Peyer's patch (tissue), 4 donors: ENCODE measurements at places on chromosomes 5 and 9. TPM values are rescaled to one million over a fixed set of nuclear protein-coding genes. Genes with fewer than 3 reads are reported as not detected.

SPTAN1 gene
- total RNA-seq: 271 TPM

TEX48 gene
- not detected for total RNA-seq

CTXN3 gene
- not detected for total RNA-seq

EFCAB9 gene
- not detected for total RNA-seq

GALNT12 gene
- total RNA-seq: 112 TPM

CAMK2A gene
- not detected for total RNA-seq

TMCO6 gene
- 90.9 TPM for total RNA-seq

KIAA1191 gene
- 78.5 TPM for total RNA-seq

GRCh38 chr5:170917113-170917512, 55.3 kb downstream of the RANBP17 start:
- no peak overlapping the region for H3K27ac ChIP-seq
- no peak overlapping the region for H3K4me3 ChIP-seq
- no peaks in the 10 kb centered on the region for H3K27me3 ChIP-seq
- no peaks in the 10 kb centered on the region for H3K4me1 ChIP-seq
- DNase-seq: no peak

DNA sequence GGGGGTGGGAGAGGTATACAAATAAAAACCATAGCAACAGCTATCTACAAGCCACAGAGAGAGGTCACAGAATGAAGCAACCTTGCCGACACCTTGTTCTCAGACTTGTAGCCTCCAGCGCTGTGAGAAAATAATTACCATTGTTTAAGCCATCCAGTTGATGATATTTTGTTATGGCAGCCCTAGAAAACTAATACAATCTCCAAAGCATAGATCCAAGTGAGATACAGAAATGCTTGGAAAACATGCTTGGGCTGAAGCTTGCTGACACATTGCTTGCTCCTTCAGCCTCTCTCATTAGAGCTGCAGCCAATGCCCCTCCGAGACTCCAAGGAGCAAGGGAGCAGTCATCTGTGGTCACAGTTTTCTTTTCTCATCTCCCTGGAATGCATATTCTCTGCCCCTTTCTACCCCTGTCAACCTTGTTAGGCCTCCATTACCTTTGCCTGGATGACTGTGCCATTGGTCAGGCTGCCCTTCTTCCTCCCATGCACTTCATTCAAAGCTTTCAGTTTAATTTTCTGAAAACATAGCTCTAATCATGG, 401.4 kb upstream of the KLF4 start:
- no peak overlapping the region for H3K4me3 ChIP-seq
- no peaks in the 10 kb centered on the region for H3K4me1 ChIP-seq
- DNase-seq: no peak
- no peaks in the 10 kb centered on the region for H3K36me3 ChIP-seq
- H3K27me3 ChIP-seq: no peaks in the 10 kb centered on the region

DNA sequence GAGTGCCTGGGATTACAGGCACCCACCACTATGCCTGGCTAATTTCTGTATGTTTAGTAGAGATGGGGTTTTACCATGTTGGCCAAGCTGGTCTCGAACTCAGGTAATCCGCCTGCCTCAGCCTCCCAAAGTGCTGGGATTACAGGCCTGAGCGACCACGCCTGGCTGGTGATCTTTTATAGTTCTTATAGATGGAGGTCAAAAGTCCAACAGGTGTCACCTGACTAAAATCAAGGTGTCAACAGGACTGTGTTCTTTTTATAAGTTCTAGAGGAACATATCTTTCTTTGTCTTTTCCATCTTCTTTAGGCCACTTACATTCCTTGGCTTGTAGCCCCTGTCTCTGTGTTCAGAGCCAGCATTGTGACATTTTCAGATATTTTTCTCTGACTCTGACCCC, 155.5 kb upstream of the SLC12A2 start:
- H3K4me3 ChIP-seq: no peak overlapping the region
- H3K27me3 ChIP-seq: no peaks in the 10 kb centered on the region
- H3K36me3 ChIP-seq: no peaks in the 10 kb centered on the region
- DNase-seq: no peak
- no peaks in the 10 kb centered on the region for H3K4me1 ChIP-seq

DNA sequence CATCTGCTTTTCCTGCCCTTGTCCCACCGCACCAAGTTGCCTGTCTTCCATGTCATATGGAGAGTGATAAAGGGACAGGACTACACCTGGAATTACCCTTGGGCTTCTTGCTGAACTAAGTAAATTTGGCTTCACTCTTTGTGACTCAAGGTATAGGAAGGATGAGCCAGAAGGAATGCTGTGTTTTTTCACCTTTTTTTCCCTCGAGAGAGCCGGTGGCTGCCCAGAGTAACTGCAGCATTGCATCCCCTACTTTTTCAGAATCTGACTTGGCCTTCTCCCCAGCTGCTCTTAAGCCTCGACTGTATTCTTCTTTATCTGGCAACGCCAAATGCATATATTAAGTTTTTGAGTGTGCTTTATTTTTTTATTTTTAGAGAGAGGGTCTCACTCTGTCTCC, 38.4 kb downstream of the RCL1 start:
- H3K27me3 ChIP-seq: no peaks in the 10 kb centered on the region
- no peaks in the 10 kb centered on the region for H3K36me3 ChIP-seq
- DNase-seq: no peak
- H3K4me3 ChIP-seq: no peak overlapping the region
- H3K27ac ChIP-seq: no peak overlapping the region
- no peaks in the 10 kb centered on the region for H3K4me1 ChIP-seq

DNA sequence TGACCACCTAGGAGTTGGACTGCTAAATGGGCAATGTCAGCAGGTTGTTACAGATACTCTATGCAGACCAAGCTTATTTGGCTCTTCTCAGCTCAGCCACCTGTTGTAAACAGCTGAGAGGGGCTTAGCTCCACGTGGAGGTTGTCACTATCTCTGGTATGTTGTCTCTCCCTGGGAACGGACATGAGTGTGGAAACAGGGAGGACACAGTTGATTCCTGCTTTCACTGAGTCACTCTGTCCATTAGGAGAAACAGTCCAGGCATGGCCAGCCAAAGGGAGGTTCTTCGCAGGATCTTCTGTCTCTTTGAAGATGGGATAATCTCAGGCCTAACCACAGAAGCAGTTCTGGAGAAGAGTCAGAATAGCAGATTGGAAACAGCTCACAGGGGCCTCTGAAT, 121.2 kb downstream of the PALM2AKAP2 start:
- no peak overlapping the region for H3K27ac ChIP-seq
- H3K4me3 ChIP-seq: no peak overlapping the region
- no peaks in the 10 kb centered on the region for H3K36me3 ChIP-seq
- no peak for DNase-seq
- H3K4me1 ChIP-seq: no peaks in the 10 kb centered on the region

GRCh38 chr9:113541019-113541900, 77.7 kb downstream of the RGS3 start:
- peaks cover 16% of the 10 kb centered on the region for H3K4me1 ChIP-seq
- no peaks in the 10 kb centered on the region for H3K27me3 ChIP-seq
- no peak overlapping the region for H3K27ac ChIP-seq

DNA sequence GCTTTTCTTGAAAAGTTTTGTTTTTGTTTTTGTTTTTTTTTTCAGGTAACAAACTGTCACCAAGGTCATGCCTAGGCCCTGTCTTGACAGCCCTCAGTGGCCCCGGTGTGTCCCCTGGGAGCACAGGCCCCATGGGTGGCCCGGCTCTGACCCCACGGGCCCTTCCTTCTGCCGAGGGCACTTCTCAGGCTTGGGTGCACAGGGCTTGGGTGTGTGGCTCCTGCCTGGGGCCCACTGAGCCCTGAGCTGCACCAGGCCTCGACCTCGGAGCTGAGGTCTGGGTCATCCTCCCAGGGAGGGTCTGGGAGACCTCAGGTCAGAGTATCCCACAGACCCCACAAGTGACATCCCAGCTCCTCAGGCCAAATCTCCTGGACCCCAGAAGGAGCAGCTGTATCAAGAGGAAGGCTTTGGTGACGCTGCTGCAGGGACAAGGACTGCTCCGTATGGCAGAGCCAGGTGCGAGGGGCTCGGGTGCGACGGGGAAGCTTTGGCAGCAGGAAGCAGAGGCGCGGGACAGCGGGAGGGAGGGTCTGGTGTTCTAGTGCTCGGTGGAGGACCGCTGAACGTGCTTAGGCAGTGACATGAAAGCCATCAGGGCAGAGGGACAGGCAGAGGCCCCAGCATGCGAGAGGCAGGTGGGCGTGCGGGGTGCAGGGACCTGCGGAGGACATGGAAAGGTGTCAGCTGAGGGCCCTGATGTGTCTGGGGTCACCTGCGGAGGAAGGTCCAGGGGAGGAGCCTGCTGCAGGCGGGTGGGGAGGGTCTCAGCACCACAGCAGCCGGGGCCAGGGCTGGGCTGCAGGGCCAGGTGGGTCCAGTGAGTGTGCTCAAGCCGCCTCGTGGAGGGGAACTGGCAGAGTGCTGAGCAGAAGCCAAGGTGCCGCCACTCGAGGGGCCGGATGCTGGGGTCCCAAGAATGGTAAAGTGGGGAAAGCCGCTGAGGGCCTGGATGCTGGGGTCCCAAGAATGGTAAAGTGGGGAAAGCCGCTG, 18.4 kb upstream of the SLC9A3 start:
- H3K36me3 ChIP-seq: no peaks in the 10 kb centered on the region
- DNase-seq: peak; percentile 44
- H3K4me3 ChIP-seq: no peak overlapping the region
- no peaks in the 10 kb centered on the region for H3K27me3 ChIP-seq
- no peak overlapping the region for H3K27ac ChIP-seq
- peaks cover 5% of the 10 kb centered on the region for H3K4me1 ChIP-seq

- no peak overlapping the region for H3K27ac ChIP-seq
- no peak overlapping the region for H3K4me3 ChIP-seq
- no peaks in the 10 kb centered on the region for H3K36me3 ChIP-seq
- no peaks in the 10 kb centered on the region for H3K27me3 ChIP-seq
Measured at GRCh38 chr5:166768536-166768935, 1522.9 kb upstream of the WWC1 start.

DNA sequence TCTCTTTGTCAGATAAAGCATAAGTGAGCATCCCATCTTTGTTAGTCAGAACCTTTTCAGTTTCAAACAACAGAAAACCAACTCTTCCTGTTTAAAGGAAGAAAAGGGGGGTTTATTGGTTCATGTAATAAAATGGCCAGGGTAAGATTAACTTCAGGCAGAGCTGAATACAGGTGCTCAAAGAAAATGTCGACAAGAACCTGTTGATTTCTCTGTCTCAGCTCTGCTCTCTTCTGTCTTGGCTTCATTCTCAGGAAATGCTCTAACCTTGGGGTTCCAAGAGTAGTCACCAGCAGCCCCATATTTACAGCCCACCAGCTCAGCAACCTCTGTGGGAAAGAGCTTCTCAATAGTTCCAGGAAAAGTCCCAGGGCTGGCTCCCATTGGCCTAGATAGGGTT, 25.2 kb downstream of the KCNIP1 start:
- H3K4me1 ChIP-seq: no peaks in the 10 kb centered on the region
- H3K27ac ChIP-seq: no peak overlapping the region

GRCh38 chr5:140977003-140977402, 10.7 kb downstream of the PCDHAC2 start:
- DNase-seq: no peak
- no peak overlapping the region for H3K4me3 ChIP-seq
- no peak overlapping the region for H3K27ac ChIP-seq
- H3K27me3 ChIP-seq: no peaks in the 10 kb centered on the region
- H3K36me3 ChIP-seq: no peaks in the 10 kb centered on the region

GRCh38 chr5:176742246-176743105, 67.9 kb upstream of the UNC5A start:
- no peak overlapping the region for H3K4me3 ChIP-seq
- no peak for DNase-seq
- H3K27ac ChIP-seq: no peak overlapping the region
- H3K36me3 ChIP-seq: no peaks in the 10 kb centered on the region
- H3K4me1 ChIP-seq: no peaks in the 10 kb centered on the region

- peak overlapping the region; percentile 72 for H3K27ac ChIP-seq
- no peaks in the 10 kb centered on the region for H3K27me3 ChIP-seq
Measured at GRCh38 chr5:112929336-112930081, 7.5 kb upstream of the REEP5 start.

DNA sequence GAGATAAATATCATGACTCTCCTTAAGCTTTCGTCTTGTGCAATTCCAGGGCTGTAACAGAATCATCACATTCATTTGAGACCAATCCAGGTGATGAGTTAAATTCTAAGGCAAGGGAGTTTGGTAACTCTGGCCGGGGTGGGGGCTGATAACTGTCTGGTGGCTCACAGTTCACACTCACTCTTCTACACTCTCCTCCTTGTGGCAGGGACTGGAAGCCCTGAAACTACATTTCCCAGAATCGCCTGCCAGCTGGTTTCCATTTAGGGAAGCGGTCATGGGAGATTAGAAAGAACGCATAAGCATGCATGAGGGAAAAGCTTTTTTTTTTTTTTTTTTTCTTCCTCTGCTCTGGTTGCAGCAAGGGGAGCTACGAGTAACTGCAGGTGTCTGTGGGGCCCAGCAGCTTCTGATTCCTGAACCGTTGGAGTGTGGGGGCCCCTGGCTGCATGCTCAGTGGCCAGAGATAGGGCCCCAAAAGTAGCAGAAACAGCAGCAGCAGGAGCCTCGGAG, 154.8 kb upstream of the TBC1D2 start:
- no peak overlapping the region for H3K27ac ChIP-seq
- H3K27me3 ChIP-seq: no peaks in the 10 kb centered on the region
- H3K4me3 ChIP-seq: no peak overlapping the region
- H3K36me3 ChIP-seq: no peaks in the 10 kb centered on the region
- H3K4me1 ChIP-seq: no peaks in the 10 kb centered on the region
- DNase-seq: no peak

- no peak overlapping the region for H3K27ac ChIP-seq
- no peak overlapping the region for H3K4me3 ChIP-seq
Measured at GRCh38 chr5:91061946-91062562, 321.1 kb downstream of the ARRDC3 start.

GRCh38 chr5:9388941-9389674, 156.8 kb downstream of the SEMA5A start:
- no peak overlapping the region for H3K27ac ChIP-seq
- no peaks in the 10 kb centered on the region for H3K36me3 ChIP-seq
- no peak for DNase-seq
- H3K4me1 ChIP-seq: no peaks in the 10 kb centered on the region
- no peak overlapping the region for H3K4me3 ChIP-seq
- H3K27me3 ChIP-seq: no peaks in the 10 kb centered on the region

DNA sequence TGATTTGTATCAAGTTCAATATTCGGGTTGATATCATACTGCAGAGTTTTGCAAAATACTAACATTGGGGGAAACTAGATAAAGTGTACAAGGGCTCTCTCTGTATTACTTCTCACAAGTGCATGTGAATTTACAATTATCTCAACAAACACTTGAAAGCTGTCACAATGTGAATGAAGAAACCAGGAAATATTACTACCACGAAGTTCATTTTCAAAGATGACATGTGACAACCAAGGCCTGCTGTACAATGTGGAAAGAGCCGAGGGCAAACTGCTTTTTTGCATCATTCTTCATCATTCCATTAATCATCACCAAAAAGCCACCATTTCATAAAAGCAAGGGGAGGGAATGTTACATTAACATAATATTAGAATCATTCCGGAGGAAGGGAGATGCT, 310.0 kb downstream of the GLIS3 start:
- no peaks in the 10 kb centered on the region for H3K36me3 ChIP-seq
- no peak for DNase-seq
- H3K27ac ChIP-seq: no peak overlapping the region
- H3K4me3 ChIP-seq: no peak overlapping the region

GRCh38 chr5:88536146-88536545, 267.5 kb upstream of the TMEM161B start:
- no peak overlapping the region for H3K4me3 ChIP-seq
- no peaks in the 10 kb centered on the region for H3K36me3 ChIP-seq
- no peak for DNase-seq
- H3K27ac ChIP-seq: no peak overlapping the region

- no peaks in the 10 kb centered on the region for H3K36me3 ChIP-seq
- no peaks in the 10 kb centered on the region for H3K27me3 ChIP-seq
- no peak overlapping the region for H3K27ac ChIP-seq
- H3K4me3 ChIP-seq: peak overlapping the region; percentile 63
Measured at GRCh38 chr5:178115136-178115813, 1.9 kb downstream of the N4BP3 start.
